ENCODE measurements at places on chromosomes 2 and 18.

DNA sequence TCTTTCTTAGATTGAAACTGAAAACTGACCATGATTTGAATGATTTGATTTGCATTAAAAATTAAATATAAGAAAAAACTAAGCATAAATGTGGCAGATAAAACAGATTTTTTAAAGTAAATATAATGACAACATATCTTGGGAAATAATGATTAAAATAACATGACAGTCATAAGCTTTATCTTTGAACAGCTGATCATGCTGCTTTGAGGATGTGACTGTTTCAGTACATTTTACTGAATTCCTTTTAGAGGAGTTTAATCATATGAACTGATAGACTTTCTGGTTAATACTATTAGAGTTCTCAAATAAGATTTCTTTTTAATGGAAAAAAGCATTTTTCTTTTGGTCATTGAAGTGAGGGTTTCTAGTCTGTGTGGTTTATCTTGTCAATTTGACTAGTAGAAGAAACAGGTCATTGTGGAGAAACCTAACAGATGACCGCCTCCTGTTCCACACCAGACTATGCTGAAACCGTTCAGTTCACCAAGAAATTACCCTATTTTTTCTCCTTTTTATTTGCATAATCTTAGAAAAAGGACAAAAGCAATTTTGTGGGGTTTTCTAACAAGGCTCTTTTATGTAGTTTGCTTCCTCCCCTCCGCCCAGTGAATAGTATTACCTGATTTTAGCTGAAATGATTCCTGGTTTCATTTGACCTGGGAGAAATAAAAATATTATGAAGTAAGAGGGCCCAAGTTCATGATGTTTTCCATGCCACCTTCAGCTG is 262.1 kb downstream of the PTGR3 start:
- no peak for DNase-seq

DNA sequence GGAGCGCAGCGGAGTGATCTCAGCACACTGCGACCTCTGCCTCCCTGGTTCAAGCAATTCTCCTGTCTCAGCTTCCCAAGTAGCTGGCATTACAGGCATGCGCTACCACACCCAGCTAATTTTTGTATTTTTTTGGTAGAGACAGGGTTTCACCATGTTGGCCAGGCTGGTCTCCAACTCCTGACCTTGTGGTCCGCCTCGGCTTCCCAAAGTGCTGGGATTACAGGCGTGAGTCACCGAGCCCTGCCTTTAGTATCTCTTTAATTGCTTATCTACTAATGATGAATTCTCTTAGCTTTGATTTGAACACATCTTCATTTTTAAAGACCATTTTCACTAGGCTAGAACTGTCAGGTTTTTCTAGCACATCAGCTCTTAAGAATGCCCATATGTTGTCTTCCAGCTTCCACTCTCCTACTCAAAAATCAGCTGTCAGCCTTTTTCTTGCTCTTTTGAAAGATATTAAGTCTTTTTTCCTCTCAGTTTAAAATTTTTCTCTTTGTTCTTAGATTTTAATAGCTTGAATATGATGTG is 16.1 kb upstream of the MFSD2B start:
- DNase-seq = no peak

GRCh38 chr18:51029694-51030536 is at the start of gene SMAD4:
SMAD4 (plus strand) TSS chr18:51030213; CDS start chr18:51047047, 16,834 bp downstream.
- DNase-seq = peak; percentile 99

- DNase-seq = peak; percentile 57
Observed at GRCh38 chr18:48402953-48403352, 6.2 kb downstream of the ZBTB7C start.

GRCh38 chr2:220077488-220077887 is 450.1 kb downstream of the SLC4A3 start:
- peak; percentile 78 for DNase-seq

GRCh38 chr18:57434536-57435494 is at the start of gene ONECUT2:
ONECUT2 (plus strand) TSS chr18:57435374; CDS start chr18:57435717, 343 bp downstream.
- peak; percentile 97 for DNase-seq

GRCh38 chr2:150351922-150352321 is 135.5 kb downstream of the RND3 start:
- DNase-seq = no peak

- DNase-seq = no peak
Observed at GRCh38 chr2:36565712-36566111, 32.3 kb downstream of the FEZ2 start.

DNA sequence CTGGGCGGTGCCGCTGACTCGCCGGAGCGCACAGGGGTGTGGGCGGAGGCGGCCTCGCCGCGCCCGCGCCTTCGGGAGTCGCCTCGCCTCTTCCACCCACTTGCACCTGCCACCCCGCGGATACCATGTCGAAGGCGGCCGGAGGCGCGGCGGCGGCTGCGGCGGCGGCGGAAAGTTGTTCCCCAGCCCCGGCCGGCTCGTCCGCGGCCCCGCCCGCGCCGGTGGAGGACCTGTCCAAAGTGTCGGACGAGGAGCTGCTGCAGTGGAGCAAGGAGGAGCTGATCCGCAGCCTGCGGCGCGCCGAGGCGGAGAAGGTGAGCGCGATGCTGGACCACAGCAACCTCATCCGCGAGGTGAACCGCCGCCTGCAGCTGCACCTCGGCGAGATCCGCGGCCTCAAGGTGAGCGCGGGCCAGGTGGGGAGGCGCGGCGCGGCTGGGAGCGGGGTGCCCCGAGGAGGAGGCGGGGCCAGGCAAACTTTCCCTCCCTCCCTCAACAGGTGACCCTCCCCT is 766 bp downstream of the CCDC85A start:
- peak; percentile 51 for DNase-seq

DNA sequence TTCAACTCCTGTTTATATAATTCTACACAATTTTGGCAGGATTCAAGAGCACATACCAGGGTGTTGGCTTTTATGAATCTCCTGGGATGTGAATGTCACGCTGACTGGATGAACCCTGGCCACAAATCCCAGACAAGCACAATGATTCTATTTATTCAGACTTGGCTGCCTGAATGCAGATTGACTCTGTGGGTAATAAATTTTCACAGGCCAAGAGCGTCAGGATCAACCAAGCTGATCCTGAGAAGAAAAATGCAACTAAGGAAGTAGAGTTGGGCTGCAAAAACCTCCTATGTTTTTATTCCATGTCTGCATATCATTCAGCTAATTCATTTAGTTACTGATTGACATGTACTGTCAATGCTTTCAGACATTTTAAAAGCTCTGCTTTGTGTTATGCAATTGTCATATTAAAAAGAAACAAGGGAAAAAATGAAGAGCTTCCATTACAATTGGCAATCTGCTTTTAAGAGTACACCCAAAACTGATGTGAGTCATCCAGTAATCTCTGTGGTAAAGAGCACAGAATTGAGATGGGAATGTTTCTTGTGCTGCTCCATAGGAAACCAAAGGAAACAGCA is 173.0 kb upstream of the REV1 start:
- peak; percentile 95 for DNase-seq

DNA sequence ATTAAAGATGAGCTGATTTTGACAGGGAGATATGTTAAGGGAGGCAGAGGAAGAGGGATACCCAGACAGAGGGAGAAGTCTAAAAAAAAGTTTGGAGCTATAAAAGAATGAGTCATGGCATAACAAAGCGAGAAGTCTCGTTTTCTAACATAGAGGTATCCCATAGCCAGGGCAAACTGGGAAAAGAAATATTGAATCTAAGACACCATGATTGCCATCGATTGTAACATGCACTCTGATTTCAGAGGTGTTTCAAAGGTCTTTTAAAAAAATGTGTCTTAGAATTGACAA is 110.7 kb downstream of the MDH1 start:
- no peak for DNase-seq

- no peak for DNase-seq
Observed at GRCh38 chr2:219991116-219991515, 363.7 kb downstream of the SLC4A3 start.

Measured in astrocyte of the hippocampus (primary cell).